ENCODE measurements at places on chromosomes 2 and 18. TPM values are rescaled to one million over a fixed set of nuclear protein-coding genes. Genes with fewer than 3 reads are reported as not detected.

ASB1 gene
- polyA plus RNA-seq = 29.1 TPM

CNDP1 gene
- 0.91 TPM for polyA plus RNA-seq

UGT1A4 gene
- not detected for polyA plus RNA-seq

ADAM23 gene
- 7.6 TPM for polyA plus RNA-seq

PDE1A gene
- 24.5 TPM for polyA plus RNA-seq

MATN3 gene
- polyA plus RNA-seq = 4.3 TPM

GRCh38 chr18:45527891-45528290, 87.4 kb upstream of the SLC14A2 start:
- DNase-seq = no peak

- no peak for DNase-seq
Observed at GRCh38 chr2:200746301-200746700, 65.4 kb upstream of the BZW1 start.

DNA sequence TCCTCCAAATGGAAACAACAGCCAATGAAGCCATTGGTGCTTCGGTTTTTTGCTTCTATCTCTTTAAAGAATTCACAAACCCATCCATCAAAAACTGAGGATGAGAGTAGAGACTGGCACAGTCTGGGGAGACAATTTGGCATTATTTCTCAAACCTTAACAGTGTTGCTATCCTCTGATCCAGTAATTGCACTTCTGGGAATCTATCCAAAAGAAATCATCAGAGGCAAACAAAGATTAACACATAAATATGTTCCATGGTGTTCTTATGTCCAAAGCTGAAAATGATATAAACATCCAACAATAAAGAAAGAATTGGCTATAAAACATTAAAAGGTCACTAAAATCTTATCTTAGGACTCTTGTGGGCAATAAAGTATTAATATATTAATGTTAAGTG, 35.1 kb downstream of the REEP1 start:
- DNase-seq = no peak

- no peak for DNase-seq
Observed at GRCh38 chr2:11079136-11079824, 76.0 kb upstream of the SLC66A3 start.

- DNase-seq = no peak
Observed at GRCh38 chr2:122651236-122651635, 895.8 kb downstream of the TSN start.

DNA sequence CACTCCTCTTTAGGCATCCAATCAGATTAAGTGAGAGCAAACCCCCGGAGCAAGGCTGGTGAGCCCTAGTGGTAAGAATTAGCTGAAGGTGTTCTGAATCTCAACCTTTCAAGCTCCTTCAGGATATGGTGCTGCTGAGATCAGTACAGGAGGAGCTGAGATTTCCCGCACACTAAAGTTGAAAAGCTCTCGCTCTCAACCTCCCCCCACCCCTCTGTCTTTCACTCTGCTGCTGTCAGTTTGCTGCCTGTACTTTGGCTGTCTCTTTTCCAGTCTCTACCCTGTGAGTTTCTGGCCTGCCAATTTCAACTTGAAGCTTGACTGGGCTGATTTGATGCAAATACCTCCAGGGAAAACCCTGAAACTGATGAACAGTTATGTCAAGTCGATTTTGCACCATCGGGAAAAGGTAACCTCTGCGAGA, 15.7 kb downstream of the ZEB2 start:
- no peak for DNase-seq

DNA sequence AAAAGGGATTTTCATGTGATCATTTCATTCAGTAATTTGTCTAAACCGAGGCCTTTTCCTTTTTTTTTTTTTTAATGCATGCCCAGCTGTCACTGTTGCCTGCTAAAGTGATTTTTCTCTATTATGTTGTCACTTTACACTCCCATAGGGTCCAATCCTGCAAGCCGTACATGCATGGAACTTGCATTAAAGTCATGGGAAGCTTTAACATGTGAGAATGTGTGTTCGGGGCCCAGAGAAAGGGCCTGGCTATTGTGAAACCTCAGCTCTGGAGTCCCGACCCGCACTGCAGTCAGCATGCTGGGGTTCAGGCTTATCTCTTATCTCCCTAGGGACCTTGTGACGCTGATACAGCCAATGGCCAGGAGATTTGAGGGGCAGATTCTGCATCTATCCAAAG, 474.6 kb downstream of the SLC4A3 start:
- no peak for DNase-seq

- DNase-seq = no peak
Observed at GRCh38 chr2:110755491-110756078, 23.2 kb downstream of the ACOXL start.

GRCh38 chr2:179344970-179345369, 80.3 kb upstream of the SESTD1 start:
- no peak for DNase-seq

DNA sequence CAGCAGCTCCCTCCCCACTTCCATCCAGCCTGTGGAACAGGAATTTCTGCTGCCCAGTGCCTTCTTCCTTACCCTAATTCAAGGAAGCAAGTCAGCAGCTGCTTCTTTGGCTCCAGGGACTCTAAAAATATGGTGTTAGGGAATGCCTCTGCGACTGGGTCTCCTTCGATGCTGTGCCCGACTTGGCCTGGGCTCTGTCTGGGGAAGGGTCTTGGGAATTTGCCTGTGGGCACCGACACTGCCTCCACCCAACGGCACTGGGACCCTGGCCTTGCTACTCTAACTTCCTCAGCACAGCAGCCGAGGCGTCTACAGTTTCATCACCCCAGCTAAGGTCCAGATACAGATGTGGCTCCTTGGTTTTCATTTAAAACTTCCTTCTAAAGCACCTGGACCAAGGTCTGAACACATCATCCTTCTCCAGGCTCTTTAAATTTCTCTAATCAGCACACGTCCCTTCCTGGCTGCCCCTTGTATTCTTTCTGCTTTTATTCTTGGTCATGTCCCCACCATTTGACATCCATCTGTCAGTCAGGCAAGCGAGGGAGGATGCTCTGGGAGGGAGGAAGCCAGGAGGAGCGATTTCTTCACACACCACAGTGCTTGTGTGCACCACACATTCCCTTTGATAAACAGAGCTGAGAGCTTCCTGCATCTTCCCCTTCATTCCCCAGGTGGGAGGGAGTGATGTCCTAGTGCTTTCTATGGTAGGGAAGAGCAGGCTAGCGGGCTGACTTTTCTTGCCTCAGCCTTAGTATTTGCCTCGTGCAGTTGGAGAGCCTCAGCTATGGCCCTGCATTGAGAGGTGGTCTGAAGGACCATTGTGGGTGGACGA, 6.8 kb downstream of the LBH start:
- DNase-seq = no peak

All from left renal cortex interstitium (tissue), 4 donors.